ENCODE measurements at places on chromosomes 6 and 20.

- peak; percentile 35 for DNase-seq
Observed at GRCh38 chr6:30102970-30103871, 9.7 kb downstream of the TRIM31 start.

DNA sequence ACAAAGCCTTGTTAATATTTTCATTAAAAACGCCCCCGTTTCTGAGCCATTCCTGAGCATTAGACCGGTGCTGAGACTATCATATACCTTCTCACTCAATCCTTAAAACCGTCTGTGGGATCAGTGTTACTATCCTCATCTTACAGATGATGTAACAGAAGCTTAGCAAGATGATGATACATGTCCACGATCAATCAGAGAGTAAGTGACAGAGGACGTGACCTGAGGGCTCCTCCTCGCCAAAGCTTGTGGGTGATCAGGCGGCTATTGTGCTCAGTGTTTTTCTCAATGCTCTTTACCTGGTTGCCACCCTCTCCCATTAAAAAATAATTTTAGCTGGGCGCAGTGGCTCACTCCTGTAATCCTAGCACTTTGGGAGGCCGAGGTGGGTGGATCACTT, 113.1 kb downstream of the MTHFD1L start:
- DNase-seq, result no peak

DNA sequence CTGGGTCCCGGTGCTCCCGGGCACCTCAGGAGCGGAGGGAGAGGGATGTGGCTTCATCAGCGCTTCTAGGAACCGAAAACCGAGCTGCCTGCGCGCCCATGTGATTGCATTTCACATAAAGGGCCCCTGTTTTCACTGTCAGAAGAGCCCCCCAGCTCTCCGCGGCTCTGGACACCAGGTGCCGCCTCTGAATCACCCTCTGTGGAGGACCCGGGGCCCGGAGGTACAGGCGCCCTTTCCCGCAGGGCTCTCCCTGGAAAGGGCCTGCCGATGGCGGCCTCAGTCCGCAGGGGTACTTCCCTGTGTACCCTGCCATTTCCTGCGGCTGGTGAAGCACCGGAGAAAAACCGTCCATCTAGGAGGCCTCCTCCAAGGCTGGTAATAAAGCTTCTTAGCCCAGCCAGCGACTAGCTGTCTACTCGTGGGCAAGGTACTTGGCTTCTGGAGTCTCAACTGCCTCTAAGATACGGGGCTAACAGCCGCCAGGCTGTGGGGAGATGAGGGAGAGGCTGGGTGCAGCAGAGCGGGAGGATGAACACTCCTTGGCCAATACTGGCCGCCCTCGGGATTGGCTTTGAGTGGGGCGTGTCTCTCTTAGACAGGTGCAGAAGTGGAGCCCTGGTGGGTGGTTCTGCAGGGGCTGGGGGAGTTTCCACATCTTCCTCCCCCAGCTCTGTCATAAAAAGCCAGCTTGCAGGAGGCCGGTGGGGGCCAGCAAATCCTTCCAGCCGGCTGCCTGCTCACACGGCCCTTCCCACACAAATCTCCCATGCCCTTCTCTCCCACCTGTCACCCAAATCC, 1.6 kb downstream of the PPP1R16B start:
- no peak for DNase-seq

GRCh38 chr6:87257565-87257964, 64.8 kb upstream of the SMIM8 start:
- DNase-seq, result no peak

DNA sequence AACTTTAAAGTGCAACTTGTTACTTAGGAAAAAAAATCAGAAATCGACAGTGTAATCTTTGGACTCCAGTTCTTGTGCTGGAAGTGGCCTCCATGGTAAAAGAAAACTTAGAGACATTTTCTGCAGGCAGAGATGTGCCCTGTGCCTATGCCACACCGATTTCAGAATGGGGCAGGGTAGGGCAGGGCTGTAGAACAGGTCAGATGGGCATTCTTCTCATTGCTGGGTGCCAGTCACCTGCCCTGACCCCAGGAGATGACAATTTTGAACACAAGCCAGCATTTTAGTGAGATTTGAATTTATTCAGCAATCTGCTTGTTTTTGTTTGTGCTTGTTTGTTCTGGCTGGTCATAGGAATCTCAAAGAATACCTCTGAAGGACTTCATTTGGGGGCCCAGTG, 63.3 kb downstream of the SASH1 start:
- no peak for DNase-seq

- no peak for DNase-seq
Observed at GRCh38 chr6:87858440-87858839, 156.4 kb upstream of the AKIRIN2 start.

- DNase-seq, result no peak
Observed at GRCh38 chr6:163634211-163635171, 220.0 kb downstream of the QKI start.

DNA sequence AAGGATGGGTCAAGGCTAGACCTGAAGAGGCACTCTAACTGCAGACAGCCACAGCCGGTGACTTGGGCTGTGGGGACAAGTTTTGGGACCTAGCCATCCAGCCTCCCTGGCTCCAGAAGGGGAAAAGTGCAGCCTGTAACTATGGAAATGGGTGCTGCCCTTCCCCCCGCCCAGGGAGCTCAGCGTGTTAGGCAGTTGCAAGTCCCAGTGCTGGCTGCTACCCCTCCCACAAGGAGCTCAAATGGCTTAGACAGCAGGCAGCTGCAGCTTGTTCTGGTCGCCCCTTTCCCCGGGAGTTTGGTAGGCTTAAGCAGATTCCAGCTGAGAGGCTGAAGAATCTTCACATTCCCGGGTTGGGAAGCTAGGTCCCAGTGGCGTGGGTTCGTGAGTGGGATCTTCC, 162.6 kb downstream of the FAM83B start:
- no peak for DNase-seq

GRCh38 chr6:48818052-48818412, 645.0 kb downstream of the MMUT start:
- DNase-seq, result no peak

DNA sequence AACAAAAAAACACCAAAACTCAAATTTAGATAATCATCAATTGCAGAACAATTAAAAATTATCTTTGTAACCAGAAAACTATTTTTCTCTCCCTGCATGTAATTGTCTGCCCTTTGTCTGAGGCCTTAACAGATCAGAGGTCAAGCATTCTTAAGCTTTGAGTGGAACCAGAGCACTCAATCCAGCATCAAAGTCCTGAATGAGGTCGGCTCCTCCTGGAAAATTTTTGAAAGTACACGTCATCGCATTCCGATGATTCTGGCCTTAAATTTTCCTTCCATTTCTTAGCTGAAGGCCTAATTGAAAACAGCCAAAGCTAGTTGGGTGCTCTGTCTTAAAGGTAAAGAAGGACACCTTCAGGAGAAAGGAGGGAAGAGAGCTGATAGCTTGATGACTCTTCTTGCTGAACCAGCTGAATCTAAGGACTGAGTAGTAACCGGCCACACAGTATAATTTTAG, 510.2 kb upstream of the SULF2 start:
- DNase-seq, result no peak

GRCh38 chr20:63123331-63123741, 92.6 kb downstream of the YTHDF1 start:
- no peak for DNase-seq

DNA sequence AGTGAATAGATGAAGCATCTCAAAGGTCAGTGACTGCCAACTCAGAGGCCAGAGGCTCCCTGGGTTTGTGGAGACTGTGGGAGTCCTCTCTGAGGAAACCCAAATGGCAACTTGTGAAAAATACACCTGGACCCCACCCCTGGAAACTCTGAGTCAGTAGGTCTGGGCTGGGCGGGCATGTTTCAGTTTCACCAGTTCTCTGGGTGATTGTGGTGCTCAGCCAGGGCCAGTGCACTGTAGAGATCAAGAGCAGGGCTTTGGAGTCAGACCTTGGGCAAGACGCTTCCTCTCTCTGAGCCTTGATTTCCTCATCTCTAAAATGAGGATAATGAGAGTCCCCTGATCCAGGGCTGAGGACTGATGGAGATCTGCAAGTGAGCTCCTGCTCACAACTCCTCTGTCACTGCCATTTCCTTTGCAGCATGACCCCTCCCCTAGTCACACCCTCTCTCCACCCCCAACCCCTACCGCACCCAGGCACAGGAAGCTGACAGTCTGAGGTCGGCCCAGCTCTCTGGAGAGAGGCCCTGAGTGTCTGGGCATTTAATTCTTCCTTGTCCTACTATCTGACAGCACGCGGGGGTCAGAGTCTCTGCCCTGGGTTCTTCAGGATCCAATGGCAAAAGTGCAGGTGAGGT, 5.1 kb downstream of the DEF6 start:
- DNase-seq, result no peak

DNA sequence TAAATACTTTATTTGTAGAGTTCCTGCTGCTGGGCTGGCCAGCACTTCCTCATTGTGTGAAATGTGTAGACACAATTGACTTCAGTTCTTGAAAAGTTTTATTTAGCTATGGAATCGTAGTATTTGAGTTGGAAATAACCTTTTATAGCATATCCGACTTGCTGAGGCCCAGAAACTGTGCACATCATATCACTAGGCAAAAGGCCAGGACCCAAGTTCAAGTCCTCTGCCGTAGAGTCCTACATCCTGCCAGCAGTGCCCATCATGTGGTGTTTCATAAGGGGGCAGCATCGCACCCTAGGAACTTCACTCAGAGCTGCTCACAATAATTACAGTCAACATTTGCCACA, 207.7 kb upstream of the SNX9 start:
- no peak for DNase-seq

DNA sequence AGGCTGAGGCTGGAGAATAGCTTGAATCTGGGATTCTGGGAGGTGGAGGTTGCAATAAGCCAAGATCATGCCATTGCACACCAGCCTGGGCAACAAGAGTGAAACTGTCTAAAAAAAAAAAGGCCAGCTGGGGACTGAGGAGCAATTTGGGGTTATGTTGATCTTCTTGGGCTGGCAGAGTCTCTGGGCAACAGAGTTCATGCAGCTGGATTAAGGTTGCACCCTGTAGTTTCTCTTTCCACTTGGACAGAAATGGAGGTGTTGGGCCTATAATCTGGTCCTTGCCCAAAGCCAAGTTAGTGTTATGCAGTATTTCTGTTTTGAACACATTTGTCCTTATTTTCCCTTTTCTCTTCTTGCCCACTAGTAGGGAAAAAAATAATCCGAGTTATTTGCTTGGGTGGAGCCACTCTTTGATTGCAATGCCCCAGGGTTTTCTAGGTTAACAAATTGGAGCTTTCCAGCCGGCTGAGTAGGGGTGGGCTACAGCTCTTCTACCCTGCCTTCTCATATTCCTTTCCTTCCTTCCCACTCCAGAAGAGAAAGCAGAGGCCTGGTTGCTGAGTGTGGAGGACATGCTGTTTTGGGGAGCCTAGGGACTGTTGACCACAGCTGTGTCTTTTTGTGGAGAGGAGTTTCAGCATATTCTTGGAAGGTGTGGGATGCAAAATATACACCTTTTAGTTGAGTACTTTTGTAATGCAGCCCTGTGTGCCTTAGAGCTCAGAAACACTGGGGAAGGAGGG, 213.9 kb downstream of the SOX4 start:
- DNase-seq, result no peak

- no peak for DNase-seq
Observed at GRCh38 chr6:50927800-50928199, 109.1 kb downstream of the TFAP2B start.

- no peak for DNase-seq
Observed at GRCh38 chr6:155377061-155377460, 62.8 kb upstream of the TFB1M start.

DNA sequence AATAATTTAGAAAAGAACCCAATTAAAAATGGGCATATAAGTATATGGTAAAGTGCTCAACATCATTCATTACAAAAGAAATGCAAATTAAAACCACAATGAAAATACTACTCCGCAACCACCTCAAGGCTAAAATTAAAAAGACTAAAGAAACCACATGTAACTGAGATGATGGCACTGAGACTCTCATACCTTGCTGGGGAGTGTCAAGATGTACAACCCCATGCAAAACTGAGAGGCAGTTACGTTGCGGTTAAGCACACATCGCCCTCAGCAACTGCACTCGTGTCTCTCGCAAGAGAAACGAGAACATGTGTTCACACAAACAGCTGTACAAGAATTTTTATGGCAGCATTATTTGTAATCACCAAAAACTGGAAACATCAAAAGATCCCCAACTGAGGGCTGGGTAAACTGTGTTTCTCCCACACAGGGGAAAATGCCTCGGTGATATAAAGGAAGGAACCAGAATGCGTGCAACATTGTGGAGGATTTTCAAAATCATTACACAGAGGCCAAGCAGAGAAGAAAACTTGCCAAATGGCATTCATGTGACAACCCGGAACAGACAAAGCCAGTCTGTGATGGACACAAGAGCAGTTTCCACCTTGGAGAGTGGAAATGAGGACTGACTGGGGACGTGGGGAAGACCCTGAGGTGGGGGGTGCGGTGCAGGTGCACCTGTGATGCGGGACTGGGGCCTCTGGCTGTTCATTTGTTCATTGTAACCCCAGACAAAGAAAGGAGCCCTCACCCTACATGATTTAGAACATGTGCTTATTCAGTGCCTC, 144.9 kb downstream of the WDR27 start:
- DNase-seq, result no peak

Data from stimulated activated CD8-positive, alpha-beta memory T cell treated with anti-CD3 and anti-CD28 coated beads, Interleukin-15, amount 100 ng/mL, for 24 hours (primary cell).